T-helper 22 cell (primary cell): ENCODE measurements at places on chromosomes 12 and 14.

DNA sequence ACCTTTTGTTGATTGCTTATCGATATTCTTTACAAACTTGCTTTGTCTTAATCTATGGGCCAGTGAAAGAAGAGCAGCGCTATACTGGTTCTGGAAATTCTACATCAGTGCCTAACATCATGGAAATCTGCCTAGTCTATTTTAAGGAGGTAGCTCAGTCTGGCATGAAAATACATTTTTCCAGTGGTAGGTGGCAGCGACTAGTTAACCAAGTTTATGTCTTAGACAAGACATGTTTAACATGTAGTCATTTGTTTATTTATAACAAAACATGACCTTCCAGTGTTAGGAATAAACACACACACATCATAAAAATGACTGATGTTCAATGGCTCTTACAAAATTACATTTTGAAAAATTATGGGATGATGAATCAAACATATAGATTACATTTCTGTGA, 336.0 kb upstream of the SOX5 start:
- DNase-seq, result no peak

- DNase-seq, result no peak
These were observed 28.9 kb upstream of the PPM1A start for GRCh38 chr14:60220084-60220483.

GRCh38 chr14:90341784-90342183, 10.0 kb upstream of the NRDE2 start:
- DNase-seq, result no peak

- no peak for DNase-seq
These were observed 776 bp downstream of the RDH5 start for GRCh38 chr12:55720894-55721444.

GRCh38 chr14:33539918-33540357, 410.9 kb downstream of the EGLN3 start:
- DNase-seq, result no peak

- DNase-seq, result no peak
These were observed 109.0 kb upstream of the SLC35F4 start for GRCh38 chr14:57974896-57975295.

DNA sequence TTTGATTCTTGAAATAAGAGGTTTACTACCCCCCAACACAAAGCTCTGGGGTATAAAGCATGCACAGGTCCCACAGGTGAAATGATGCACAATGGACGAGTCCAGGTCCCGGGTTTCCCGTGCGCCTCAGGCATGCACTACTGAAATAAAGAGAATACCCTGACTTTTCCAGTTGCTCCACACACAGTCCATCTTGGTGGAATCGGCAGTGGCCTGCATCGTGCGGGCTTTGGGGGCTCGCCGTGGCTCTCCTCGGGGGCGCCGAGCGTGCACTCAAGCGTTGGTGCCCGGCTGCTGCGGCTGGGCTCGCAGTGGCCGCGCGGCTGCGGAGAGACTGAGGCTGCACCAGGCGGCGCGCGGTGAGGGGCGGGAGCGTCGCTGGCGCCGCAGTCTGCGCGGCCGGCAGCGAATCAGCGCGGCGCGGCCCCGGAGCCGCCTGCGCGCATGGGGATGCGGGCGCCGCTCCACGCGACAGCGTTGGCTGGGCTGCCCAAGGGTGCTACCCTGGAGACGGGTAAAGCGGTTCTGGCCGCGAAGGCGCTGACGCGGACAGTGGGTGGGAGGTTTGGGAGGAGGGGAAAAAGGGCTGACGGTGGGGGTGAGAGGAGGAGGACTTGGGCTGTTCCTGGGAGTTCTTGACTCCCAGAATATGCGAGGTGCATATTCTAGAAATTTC, 53.8 kb upstream of the CCDC175 start:
- DNase-seq, result no peak

- no peak for DNase-seq
These were observed 53.9 kb upstream of the AP4S1 start for GRCh38 chr14:30971586-30971985.

- DNase-seq, result no peak
These were observed 845 bp downstream of the GIT2 start for GRCh38 chr12:109995361-109995685.

GRCh38 chr14:95402176-95402575, 82.5 kb upstream of the CLMN start:
- DNase-seq, result no peak

DNA sequence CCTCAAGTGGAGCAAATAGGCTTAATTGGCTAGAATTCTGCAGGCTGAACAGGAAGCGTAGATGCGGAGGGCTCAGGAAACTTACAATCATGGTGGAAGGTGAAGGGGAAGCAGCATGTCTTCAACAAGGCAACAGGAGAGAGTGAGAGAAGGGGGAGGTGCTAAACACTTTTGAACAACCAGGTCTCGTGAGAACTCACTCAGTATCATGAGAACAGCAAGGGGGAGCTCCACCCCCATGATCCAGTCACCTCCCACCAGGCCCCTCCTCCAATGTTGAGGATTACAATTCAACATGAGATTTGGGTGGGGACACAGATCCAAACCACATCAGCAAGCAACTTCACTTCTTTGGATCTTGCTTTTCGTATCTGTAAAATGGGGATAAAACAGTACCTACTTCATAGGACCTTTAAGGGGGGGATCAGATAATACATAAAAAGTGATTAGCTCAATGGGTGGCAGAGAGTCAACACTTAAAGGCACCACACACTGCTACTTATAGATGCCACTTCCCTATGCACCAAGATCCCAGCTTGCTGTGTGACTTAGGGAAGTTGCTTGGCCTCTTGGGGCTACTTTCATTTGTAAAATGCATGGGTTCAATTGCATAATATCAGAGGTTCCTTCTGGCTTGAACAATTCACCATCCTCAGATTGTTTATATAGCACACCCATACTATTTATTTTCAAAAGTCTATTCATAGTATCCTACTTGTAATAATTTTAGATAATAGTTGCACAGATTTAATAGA, 184.8 kb upstream of the RPH3A start:
- DNase-seq, result no peak

GRCh38 chr12:92304371-92305055, 158.9 kb upstream of the BTG1 start:
- no peak for DNase-seq

GRCh38 chr12:59388176-59388575, 207.7 kb upstream of the SLC16A7 start:
- no peak for DNase-seq

GRCh38 chr12:68185598-68185997, 26.1 kb upstream of the IFNG start:
- no peak for DNase-seq

GRCh38 chr12:1094714-1095113, 103.7 kb downstream of the ERC1 start:
- no peak for DNase-seq

DNA sequence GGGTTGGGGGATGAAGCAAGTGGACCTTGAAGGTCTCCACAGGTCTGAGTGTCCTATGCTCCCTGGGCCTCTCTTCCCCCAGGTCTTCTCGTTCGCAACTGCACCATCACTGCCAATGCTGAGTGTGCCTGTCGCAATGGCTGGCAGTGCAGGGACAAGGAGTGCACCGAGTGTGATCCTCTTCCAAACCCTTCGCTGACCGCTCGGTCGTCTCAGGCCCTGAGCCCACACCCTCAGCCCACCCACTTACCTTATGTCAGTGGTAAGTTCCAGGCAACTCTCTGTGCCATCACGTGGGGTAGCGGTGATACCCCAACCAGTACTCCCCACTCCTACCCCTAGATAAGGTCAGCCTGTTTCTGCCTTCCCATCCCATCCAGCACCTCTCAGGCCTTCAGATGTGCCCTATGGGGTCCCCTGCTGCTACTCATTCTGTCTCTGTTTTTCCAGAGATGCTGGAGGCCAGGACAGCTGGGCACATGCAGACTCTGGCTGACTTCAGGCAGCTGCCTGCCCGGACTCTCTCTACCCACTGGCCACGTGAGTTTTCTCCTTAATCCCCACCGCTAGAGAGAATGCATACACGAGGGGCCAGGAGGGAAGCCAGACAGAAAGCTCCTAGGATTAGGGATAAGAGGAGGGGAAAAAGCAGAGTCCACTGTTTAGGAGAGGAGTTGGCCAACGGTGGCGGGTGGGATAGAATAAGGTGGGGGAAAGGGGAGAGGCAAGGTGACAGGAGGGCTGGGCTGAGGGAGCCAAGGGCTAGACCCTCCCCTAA, 1.6 kb upstream of the TAPBPL start:
- DNase-seq, result no peak

DNA sequence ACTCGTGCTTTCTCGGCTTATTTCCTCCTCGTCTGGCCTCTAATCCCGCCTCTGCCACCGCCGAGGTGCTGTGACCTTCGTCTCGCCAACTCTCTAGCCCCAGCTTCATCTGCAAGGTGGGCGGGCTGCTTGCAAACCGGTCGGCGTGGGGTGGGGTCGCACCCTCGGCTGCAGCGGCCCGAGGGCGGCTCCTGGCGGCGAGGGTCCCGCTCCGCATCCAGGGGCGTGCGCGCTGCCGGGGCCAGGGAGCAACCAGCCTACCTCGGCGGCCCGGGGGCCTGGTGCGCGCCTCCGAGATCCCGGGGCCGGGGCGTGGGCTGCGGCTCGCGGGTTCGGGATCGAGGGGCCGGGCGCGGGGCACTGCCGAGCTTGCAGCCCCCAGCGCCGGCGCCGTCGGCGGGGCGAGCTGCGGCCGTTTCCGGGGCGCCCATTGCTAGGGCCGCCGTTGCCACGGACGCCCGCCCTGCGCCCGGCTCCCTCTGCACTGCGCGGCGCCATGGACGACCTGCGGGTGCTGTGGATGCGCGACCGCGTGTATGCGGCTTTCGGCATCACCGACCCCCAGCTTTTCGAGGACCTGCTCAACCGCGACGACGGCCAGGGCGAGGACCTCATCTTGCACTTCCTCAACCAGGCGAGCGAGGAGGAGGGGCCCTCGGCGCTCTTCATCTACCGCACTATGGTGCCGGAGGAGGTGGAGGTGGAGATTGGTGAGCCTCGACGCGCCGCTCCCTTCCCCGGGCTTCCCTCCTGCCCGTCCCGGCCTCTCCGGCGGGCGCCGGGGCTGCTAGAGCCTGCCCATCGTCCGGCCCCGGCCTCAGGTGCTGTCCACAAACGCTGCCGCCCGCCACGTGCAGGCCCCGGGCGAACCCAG, at the start of gene DNAH10:
Gene DNAH10, plus strand, starts transcription at position 461 of the 874 bp plus-strand sequence. Its CDS starts 36 bp downstream, at position 497.
- DNase-seq, result no peak

DNA sequence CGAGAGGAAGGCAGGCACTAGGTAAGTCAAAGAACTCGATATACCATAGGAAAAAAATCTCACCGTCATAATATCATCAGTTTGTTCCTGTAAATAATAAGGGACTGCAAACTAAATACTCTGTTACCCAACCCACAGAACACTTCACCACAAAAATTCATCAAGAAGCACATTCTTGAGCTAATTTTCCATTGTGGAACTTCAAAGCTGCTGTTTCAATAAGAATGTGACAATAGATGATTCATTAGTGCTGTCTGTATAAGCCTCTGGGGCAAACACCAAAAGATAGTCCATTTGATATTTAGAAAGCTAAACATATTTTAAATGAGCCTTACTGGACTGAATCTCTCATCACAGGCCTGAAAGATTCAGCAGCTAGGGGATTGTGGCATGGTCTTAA, 219.4 kb downstream of the KSR2 start:
- DNase-seq, result no peak

DNA sequence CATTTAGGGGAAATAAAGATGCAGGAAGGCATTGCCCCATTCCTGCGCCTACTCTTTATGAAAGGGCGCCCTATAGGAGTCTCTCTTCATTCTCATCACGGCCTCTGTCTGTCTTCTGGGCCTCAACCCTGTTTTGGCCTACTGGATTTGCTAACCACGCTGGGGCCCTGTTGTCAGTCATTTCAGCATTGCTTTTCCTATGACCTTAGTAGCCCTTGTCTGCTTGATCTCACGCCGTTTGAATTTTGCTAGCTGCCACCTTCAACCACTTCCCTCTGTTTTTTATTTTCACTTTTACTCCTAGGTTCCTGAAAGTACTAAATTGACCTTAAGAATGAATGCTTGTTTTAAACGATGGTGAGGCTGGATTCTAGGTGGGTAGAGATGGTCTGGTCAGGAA, 139.0 kb downstream of the SYNE2 start:
- DNase-seq, result no peak

DNA sequence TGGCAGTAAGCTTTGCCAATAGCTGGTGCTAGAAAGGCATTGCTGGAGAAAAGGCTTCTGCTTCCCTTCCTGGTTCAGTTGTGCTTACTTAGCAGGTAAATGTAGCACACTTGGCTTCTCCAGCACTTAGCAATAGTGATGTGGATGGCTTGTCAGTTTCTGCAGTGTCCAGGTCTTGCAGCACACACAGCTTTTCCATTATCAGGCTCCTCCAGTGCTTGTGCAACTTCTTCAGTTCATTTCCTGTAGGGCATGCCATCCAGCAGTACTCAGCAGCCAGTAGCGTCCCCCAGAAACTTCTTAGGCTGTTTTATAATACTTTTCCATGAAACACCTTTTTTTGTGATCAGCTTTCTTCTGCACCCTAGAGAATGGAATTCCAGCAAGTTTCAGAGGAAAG, 154.6 kb downstream of the SLC6A15 start:
- no peak for DNase-seq

DNA sequence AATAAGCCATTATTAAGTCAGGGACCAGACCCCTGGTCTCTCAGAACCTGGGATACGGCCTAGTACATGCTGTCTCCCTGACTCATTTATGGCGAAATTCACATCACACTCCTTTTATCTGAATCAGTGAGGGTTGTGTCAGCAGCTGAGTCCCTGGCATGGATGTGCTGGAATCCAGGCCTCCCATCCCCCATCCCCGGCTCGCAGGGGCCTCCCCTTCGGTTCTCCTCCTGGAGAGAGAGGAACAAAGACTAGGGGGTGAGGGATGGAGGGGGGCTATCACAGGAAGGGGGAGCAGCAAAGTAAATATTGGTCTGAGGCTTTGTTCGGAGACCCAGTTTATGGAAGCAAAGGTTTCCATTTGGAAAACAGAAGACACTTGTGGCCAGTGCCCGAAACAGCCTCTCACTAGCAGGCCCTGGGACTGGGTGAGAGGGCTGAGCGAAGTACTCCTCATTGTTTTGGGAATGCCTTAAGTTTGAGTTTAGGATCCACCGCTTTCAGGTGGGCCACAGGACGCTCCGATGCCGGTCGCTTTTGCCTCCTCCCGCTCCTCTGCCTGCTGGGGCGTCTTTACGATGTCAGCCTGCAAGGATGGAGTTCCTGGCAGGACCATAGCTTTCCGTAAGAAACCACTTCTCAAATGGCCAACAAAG, 145.0 kb downstream of the PRKCH start:
- no peak for DNase-seq

- no peak for DNase-seq
These were observed 14.3 kb downstream of the MAP3K12 start for GRCh38 chr12:53484686-53485575.

- no peak for DNase-seq
These were observed 1421.0 kb upstream of the FLRT2 start for GRCh38 chr14:84108746-84109457.

- no peak for DNase-seq
These were observed 199.1 kb upstream of the CNOT2 start for GRCh38 chr12:70044167-70044566.

- DNase-seq, result no peak
These were observed 162.9 kb upstream of the SYT10 start for GRCh38 chr12:33602515-33602914.

DNA sequence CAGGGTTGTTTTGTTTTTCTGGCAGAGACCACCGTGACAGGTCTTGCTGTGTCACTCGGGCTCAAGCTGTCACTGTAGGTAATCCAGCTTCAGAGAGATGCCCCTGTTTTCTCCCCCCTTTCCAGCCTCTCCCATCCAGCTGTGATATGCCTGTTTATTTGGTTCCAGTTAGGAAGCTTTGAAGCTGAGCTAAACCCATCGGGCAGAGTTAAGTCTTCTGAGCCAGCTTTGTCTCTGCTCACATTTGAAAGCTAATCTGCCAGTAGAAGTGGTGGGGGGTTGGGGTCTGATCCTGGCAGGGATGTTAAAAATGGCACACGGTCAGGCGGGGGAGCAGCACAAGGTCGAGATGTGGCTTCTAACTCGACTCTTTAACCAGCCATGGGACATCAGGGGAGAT, 130.0 kb downstream of the TSPAN9 start:
- no peak for DNase-seq
